Smooth muscle cell of the coronary artery (primary cell): ENCODE measurements at places on chromosomes 12 and 14. TPM values are rescaled to one million over a fixed set of nuclear protein-coding genes. Genes with fewer than 3 reads are reported as not detected.

The IFNG-AS1 gene
- total RNA-seq, result not detected in 2 replicates

The KLRC3 gene
- not detected in 2 replicates for total RNA-seq

The EGLN3 gene
- 0.08 and 1.3 TPM in 2 replicates for total RNA-seq

The SSTR1 gene
- 0.45 and 1.1 TPM in 2 replicates for total RNA-seq

The CEBPE gene
- not detected in 2 replicates for total RNA-seq

The AQP6 gene
- total RNA-seq, result under 0.01 TPM in 1 of 2 replicates, not detected in the other
